ENCODE measurements at places on chromosomes 6 and 20.

DNA sequence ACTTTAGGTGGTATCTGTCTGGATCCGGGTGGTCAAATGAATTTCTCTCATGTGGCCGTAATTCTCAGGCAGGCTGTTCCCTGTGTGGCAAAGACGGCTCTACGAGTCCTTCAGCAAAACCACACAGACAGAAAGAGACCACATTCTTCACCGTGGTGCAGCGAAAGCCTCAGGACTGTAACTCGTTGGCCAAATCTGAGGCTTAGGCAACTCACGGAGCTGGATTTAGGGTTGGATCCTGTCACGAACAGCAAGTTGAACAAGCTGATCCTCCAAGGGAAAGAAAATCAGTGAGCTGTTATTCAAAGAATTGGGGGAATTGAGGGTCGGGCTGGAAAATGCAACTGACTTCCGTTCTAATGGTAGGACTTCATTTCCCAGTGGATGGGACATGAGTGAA is 167.4 kb downstream of the ZMYND8 start:
- DNase-seq = no peak

- no peak for DNase-seq
These were observed 48.7 kb downstream of the RARS2 start for GRCh38 chr6:87541041-87541440.

- DNase-seq = no peak
These were observed 33.3 kb upstream of the THEMIS start for GRCh38 chr6:127933852-127934840.

DNA sequence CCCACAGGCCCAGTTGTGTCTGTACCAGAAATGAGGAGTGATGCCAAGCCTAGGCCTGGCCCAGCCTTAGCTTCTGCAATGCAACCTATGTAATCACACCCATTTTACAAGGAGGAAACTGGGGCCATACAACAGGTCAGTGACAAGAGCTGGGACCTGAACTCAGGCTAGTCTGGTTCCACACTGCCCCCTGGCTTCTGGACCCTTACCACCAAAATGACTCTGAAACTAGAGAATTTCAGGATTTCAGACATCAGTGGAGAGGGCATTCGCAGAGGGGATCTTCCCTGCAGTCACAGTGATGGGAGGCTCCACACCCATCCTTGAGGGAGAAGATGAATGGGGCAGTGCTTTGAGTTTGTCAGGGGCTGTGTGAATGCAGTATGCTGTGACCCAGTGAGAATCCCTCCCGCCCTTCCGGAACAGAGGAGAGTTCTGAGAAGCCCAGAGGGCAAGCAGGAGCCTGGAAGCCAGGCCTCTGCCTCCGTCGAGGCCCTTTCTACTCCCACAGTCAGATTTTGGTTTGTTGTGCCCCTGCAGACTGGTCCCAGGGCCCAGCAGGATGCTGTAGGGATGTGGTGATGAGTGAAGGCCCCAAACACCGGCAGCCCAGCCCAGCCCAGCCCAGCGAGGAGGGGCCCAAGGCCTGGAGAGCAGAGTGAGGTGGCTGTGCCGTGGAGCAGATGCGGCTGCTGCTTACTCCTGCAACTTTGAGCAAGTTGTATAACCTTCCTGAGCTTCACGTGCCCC is 48.1 kb upstream of the MYL9 start:
- no peak for DNase-seq

DNA sequence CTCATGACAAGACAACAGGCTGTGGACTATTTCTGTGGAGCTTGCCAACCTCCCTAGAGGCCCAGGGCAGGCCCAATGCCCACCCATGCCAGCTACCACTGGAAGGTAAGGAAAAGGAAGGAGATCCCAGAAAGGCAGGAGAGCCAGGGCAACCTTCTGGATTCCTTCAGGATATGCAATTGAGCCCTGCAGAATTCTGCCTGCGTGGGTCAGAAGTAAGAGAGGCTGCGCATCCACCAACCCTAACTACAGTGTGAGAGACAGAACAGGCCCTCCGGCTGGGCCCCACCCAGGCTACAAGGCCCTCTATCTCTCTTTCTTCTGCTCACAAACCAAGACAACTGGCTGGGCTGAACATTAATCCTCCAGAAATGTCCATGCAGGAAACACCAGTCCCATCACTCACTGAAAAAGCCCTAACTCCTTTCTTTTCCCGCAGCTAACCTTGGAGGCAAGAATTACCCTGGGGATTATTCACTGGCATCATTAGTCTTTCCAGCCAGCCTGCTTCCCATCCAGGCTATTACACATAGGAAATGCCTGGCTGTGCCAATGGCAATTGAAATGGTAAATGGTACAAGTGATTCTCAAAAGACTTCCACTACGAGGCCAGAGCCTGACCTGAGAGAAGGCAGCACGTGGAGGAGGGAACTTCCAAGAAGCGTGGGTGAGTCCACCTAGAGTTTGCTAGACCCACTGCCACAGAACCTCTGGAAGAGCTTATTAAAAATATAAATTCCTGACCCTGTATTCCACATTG is 15.2 kb downstream of the MAP1LC3A start:
- DNase-seq = no peak

GRCh38 chr6:10031617-10032016 is 383.3 kb downstream of the TFAP2A start:
- DNase-seq = no peak

GRCh38 chr6:38973178-38974057 is 75.2 kb upstream of the GLP1R start:
- DNase-seq = peak; percentile 14

GRCh38 chr20:8790442-8791074 is 278.3 kb upstream of the PLCB4 start:
- no peak for DNase-seq

- DNase-seq = no peak
These were observed 65.5 kb downstream of the WASF1 start for GRCh38 chr6:110114004-110114403.

- no peak for DNase-seq
These were observed 12.4 kb downstream of the MTHFD1L start for GRCh38 chr6:150877928-150878327.

DNA sequence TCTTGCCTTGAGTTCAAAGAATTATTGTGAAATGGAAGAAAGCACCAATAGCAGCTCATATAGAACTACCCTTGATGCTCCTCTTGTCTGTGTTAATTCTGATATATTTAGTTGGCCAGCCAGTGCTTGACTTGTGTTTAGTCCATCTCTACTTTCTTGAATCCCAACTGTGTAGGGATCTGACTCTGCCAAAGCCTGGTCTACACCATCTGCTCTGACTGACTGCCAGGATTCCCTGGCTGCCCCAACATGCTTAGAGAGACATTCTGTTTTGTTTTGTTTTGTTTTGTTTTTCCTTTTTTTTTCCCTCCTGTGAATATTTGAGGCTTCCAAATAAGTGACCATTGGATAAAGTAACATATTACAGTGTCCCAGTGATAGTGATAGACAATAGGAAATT is 953.7 kb upstream of the MANEA start:
- DNase-seq = no peak

DNA sequence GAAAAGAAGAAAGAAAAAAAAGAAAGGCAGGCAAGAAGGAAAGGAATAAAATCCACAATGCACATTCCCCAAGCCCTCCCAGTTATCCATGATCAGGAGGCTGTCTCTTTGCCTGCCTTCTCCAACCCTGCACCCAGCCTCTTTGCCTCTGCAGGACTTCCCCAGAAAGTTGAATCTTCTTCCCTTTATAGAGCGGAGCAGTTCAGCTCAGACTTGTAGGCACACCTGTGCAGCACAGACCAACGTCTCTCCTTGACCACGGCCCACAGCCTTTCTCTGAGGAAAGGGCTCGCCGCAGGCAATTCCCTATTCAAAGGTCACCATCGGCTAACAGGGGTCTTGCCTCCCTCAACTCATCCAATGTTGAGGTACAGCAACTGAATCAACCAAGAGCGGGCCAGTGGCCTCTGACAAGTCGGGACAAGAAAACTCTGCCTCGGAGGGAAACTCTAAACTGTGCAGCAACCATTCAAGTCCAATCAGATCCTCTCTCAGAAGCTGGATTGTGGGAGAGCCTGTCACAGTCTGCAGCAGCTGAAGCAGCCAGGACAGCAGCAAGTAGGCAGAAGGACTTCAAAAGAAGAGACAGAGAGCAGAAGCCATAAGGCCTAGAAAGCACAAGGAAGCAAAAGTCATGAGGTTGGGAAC is 529.2 kb upstream of the JARID2 start:
- no peak for DNase-seq

GRCh38 chr20:34557936-34558319 is 590 bp upstream of the MAP1LC3A start:
- no peak for DNase-seq

GRCh38 chr6:106213660-106214289 is 111.8 kb downstream of the ATG5 start:
- DNase-seq = no peak

DNA sequence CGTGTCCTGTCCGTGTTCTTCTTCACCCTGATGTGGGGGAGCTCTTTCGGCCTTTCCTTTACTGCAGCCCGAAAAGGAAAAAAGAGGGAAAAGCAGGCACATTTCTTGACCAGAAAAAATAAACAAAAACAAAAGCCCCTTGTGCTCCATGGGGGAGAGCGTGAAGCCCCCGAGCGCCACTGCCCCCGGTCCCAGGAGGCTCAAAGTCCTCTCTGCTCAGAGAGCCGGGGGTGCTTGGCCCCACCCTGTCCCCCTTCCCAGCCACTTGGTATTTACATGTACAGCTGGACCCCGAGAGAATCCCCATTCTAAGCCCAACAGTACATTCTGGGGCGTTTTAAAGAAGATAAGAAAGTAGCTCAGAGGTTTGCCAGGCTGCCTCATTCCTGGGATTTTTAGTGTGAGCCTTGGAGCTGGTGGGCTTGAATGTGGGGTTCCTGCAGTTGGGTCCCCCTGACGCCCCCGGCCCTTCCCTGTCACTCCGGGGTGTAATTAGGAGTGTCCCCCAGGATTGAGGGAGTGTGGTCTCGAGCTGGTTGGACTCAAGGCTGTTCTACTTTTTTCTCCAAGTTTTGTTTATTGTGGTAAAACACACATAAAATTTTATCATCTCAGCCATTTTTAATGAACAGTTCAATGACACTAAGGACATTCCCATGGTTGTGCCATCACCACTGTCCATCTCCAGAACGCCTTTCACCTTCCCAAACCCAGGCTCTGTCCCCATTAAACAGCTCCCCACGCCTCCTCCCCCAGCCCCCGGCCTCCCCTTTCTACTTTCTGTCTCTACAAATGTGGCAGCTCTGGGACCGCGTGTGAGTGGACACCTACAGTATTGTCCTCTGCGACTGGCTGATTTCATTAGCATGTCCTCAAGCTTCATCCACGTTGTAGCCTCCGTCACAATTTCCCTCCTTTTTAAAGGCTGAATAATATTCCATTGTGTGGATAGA is 55.7 kb upstream of the BHLHE23 start:
- no peak for DNase-seq

DNA sequence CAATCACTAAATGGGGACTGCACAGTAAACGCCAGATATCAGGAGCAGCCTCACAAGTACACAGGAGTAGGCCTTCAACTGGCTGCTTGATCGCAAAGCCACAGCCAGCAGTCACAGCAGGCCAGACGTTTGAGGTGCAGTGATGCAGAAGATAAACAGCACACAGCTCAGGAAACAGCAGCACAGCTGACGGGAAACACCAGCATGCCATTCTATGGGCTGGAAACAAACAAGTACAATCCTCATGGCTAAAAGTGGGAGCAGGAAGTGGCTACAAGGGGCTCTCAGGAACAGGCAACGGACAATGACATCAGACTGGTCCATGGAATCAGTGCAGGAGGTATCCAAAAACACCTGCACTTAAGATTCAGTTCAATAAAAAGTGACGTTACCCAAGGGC is 111.0 kb downstream of the DTNBP1 start:
- DNase-seq = peak; percentile 1

DNA sequence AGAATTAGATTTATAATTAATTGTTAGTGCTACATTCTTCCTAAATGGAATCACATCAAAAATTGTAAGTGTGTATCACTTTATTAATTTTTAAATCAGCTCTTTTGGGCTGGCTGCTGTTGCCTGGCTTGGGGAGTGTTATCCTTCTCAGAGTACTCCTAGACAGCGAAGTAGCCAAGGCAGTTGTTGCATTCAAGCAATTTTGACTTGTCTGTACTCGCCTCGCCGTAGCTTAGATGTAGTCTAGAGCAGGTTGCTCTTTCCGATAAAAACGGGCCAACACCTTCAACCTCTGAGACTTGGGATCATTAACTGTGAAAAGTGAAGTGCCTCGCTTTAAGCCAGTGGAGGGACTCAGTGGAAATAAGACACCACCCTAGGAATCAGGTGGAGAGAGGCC is 151.3 kb downstream of the FARS2 start:
- DNase-seq = no peak

DNA sequence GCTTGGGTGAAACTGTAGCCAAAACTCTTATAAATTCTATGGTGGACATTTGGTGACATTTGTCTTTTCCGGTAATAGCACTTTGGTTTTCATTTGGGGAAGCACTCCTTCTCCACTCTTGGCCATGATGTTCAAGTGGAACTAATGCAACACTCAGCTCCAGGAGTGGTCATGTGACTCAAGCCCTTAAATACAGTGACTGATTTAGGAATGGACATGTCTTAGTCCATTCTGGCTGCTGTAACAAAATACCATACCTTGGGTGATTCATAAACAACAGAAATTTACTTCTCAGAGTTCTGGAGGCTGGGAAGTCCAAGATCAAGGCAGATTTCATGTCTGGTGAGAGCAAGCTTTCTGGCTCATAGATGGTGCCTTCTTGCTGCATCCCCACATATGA is 10.8 kb upstream of the FKBP1A start:
- no peak for DNase-seq

- no peak for DNase-seq
These were observed 38.3 kb upstream of the SMLR1 start for GRCh38 chr6:130788954-130789353.

DNA sequence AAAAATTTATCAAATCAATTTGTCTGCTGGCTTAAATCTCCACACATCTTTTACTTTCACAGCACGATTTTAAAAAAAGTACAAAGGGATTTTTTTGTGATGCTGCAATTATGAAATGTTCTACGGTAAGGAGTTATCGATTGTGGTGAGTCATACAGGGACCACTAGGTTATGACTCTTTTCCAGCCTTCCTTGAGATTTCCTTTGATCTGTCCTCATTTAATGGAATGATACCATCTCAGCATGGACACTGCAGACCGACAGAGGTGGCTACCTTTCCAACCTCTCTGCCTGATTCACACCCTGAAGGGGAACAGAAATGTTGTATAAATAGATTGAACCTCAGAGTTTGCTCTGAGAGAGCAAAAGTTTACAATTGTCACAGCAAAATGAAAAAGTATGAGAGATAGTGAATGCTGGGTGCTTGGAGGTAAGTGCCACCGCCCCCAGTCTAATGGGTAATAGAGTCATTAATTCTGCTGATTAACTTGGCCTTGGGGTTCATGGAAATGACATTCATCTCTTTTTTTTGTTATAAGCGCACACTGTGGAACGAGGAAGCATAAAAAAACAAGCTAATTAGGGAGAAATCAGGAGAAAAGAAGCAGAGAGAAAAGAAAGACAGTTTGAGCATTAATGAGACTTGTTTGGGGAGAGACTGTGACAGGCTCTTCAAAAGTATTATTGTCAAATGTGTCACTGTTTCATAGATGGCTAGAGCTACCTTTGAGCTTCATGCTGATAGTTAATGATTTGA is 306.0 kb downstream of the RNF144B start:
- no peak for DNase-seq

DNA sequence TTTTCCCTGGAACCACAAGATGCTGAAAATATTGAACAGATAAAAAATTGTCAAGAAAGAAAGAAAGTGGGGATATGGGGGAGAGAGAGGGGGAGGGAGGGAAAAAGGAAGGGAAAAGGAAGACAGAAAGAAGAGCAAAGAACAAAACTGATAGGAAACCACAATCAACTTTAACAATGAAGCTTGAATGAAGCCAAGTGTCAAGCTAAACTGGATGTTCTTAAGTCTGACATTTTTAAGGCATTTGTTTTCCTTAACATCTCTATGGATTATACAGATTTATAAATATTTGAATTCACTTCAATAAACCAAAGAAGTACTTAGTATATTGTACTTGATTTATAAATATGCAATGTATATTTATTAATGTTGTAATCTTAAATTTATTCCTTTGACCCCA is 197.6 kb upstream of the SMLR1 start:
- no peak for DNase-seq
